ENCODE measurements at places on chromosomes 3 and 15. TPM values are rescaled to one million over a fixed set of nuclear protein-coding genes. Genes with fewer than 3 reads are reported as not detected.

- no peaks in the 10 kb centered on the region for H3K27me3 ChIP-seq
- DNase-seq: no peak
- peaks cover 5% of the 10 kb centered on the region for H3K4me1 ChIP-seq
- H3K36me3 ChIP-seq: no peaks in the 10 kb centered on the region
- H3K4me3 ChIP-seq: no peak overlapping the region
Measured at GRCh38 chr3:16373341-16373946, 108.4 kb downstream of the OXNAD1 start.

GRCh38 chr3:25692341-25692740 lies 27.6 kb upstream of the TOP2B start:
- no peaks in the 10 kb centered on the region for H3K36me3 ChIP-seq
- H3K27me3 ChIP-seq: no peaks in the 10 kb centered on the region
- H3K27ac ChIP-seq: no peak overlapping the region

DNA sequence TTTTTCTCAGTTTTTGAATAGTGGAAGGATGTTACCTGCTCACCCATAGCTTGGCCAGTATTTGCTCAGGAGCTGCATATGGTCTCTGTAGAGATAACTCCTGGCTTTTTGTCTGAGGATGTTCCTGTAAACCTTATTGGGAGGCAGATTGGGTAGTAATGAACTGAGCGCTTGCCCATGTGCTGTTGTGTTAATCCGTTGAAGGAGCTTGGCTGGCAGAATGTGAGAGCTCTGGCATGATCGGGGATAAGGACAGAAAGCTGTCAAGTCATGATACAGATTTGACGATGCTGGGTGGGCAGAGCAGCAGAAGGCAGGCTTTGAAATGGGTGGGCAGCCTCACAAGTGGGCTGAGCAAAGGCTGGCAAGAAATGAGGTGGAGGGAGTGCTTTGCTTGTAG lies 27.4 kb downstream of the SH3GL3 start:
- H3K27me3 ChIP-seq: no peaks in the 10 kb centered on the region
- DNase-seq: no peak
- H3K27ac ChIP-seq: no peak overlapping the region
- H3K36me3 ChIP-seq: no peaks in the 10 kb centered on the region

DNA sequence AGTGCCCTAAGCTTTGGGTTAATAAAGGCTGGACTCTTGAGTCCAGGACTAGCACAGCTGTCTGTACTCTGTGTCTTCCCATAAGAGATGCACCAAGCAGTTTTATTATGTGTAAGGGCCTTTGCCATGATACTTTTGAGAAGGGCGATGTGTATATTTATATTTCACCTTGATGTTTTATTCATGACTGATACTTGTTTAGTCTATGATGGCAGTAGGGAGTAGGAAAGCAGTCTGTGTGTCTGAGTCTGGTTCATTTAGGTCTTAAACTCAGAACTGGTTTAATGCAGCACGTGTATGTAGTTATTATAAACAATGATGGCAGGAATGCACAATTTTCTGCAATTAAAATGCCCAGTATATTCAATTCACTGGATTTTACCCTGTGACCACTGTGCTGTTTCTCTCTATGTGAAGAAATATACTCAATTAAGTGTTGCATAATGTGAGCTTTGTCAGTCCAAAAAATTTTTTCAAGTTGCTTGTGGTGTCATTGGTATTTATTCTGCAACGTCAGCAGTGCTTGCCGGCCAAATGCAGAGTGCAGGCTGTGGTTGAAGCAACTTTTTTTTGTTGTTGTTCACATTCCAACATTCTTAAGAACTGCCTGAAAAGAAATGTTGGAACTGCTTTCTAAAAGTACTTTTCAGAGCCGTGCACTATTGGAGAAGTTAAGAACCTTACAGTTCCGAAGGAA lies 423.7 kb upstream of the SEMA6D start:
- no peak for DNase-seq
- H3K36me3 ChIP-seq: no peaks in the 10 kb centered on the region
- no peak overlapping the region for H3K27ac ChIP-seq
- no peaks in the 10 kb centered on the region for H3K4me1 ChIP-seq
- H3K4me3 ChIP-seq: no peak overlapping the region

GRCh38 chr15:73357999-73358665 lies 10.6 kb downstream of the HCN4 start:
- H3K4me1 ChIP-seq: no peaks in the 10 kb centered on the region
- no peak overlapping the region for H3K4me3 ChIP-seq
- peaks cover 87% of the 10 kb centered on the region for H3K27me3 ChIP-seq
- no peaks in the 10 kb centered on the region for H3K36me3 ChIP-seq
- DNase-seq: no peak

- H3K27me3 ChIP-seq: no peaks in the 10 kb centered on the region
- no peak overlapping the region for H3K4me3 ChIP-seq
- DNase-seq: no peak
- H3K36me3 ChIP-seq: peaks cover 12% of the 10 kb centered on the region
- no peak overlapping the region for H3K27ac ChIP-seq
Measured at GRCh38 chr3:41219424-41219823, 20.1 kb downstream of the CTNNB1 start.

DNA sequence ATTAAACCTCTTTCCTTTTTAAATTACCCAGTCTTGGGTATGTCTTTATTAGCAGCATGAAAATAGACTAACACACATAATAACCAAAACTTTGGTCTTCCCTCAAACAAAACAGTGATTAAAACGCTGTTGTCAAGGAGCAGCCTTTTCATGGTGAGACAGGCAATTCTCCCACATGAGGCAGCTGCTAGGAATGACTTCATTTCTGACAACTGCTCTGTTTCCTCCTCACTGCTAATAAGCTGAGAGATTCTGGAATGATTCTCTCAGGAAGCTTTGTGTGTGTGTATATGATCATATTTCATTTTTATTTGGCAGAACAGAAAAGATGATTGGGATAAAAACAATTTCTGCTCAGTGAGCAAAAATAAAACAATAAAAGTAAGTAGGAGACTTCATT lies 580.6 kb upstream of the ADAMTS9 start:
- no peaks in the 10 kb centered on the region for H3K4me1 ChIP-seq
- H3K36me3 ChIP-seq: no peaks in the 10 kb centered on the region
- no peak overlapping the region for H3K27ac ChIP-seq
- no peak for DNase-seq
- H3K27me3 ChIP-seq: no peaks in the 10 kb centered on the region
- no peak overlapping the region for H3K4me3 ChIP-seq

GRCh38 chr15:45091576-45091975 lies 22.4 kb downstream of the DUOX2 start:
- peaks cover 3% of the 10 kb centered on the region for H3K27me3 ChIP-seq
- H3K4me3 ChIP-seq: no peak overlapping the region
- no peaks in the 10 kb centered on the region for H3K4me1 ChIP-seq
- H3K36me3 ChIP-seq: no peaks in the 10 kb centered on the region
- no peak for DNase-seq
- H3K27ac ChIP-seq: no peak overlapping the region

GRCh38 chr3:146067048-146067447 lies 93.9 kb downstream of the PLOD2 start:
- no peak overlapping the region for H3K4me3 ChIP-seq
- H3K27me3 ChIP-seq: no peaks in the 10 kb centered on the region
- DNase-seq: no peak
- H3K36me3 ChIP-seq: no peaks in the 10 kb centered on the region

GRCh38 chr3:143101792-143102381 lies 17.7 kb upstream of the CHST2 start:
- no peak overlapping the region for H3K4me3 ChIP-seq
- peaks cover 13% of the 10 kb centered on the region for H3K27me3 ChIP-seq
- H3K27ac ChIP-seq: no peak overlapping the region
- no peaks in the 10 kb centered on the region for H3K4me1 ChIP-seq
- no peaks in the 10 kb centered on the region for H3K36me3 ChIP-seq

GRCh38 chr3:122911901-122912300 lies 115.7 kb downstream of the SEMA5B start:
- H3K36me3 ChIP-seq: no peaks in the 10 kb centered on the region
- no peak for DNase-seq
- H3K4me1 ChIP-seq: no peaks in the 10 kb centered on the region
- H3K4me3 ChIP-seq: no peak overlapping the region
- no peak overlapping the region for H3K27ac ChIP-seq

GRCh38 chr3:18681818-18682345 lies 256.7 kb upstream of the SATB1 start:
- peaks cover 14% of the 10 kb centered on the region for H3K4me1 ChIP-seq
- H3K27me3 ChIP-seq: no peaks in the 10 kb centered on the region
- no peak for DNase-seq

GRCh38 chr3:42701371-42702065 lies 1.1 kb downstream of the HHATL start:
- no peak overlapping the region for H3K27ac ChIP-seq
- H3K36me3 ChIP-seq: no peaks in the 10 kb centered on the region
- H3K27me3 ChIP-seq: peaks cover 24% of the 10 kb centered on the region

DNA sequence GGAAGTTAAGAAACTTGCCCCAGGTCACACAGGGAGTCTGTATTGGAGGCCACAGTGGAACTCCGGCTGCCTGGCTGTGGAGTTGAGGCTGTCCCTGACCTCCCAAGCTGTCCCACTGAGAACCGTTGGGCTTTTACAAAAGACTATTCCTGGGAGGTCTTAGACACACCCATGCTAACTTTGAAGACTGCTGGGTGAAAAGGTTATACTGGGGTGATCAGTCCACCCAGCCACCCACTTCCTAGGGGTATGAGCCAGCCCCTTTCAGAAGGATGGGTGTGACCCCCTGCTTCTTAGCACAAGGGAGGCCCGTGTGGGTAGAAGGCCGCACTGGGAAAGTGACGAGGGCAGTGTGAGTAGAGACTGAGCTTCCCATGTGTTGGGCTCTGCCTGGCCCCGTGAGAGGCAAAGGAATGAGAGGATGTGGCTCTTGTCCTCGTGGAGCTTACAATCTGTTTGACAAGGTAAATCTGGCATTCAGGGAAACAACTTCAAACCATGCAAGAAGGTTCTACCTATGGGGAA lies 19.0 kb downstream of the MRAS start:
- no peaks in the 10 kb centered on the region for H3K27me3 ChIP-seq
- no peak overlapping the region for H3K27ac ChIP-seq
- no peaks in the 10 kb centered on the region for H3K36me3 ChIP-seq
- H3K4me1 ChIP-seq: no peaks in the 10 kb centered on the region
- no peak overlapping the region for H3K4me3 ChIP-seq

GRCh38 chr15:75943246-75943645 lies 39.6 kb downstream of the FBXO22 start:
- H3K4me3 ChIP-seq: no peak overlapping the region
- no peak for DNase-seq
- H3K4me1 ChIP-seq: no peaks in the 10 kb centered on the region
- no peak overlapping the region for H3K27ac ChIP-seq
- H3K36me3 ChIP-seq: no peaks in the 10 kb centered on the region

- DNase-seq: no peak
- no peaks in the 10 kb centered on the region for H3K36me3 ChIP-seq
- H3K27me3 ChIP-seq: no peaks in the 10 kb centered on the region
- H3K4me1 ChIP-seq: no peaks in the 10 kb centered on the region
- no peak overlapping the region for H3K4me3 ChIP-seq
Measured at GRCh38 chr3:47536967-47537366, 23.5 kb upstream of the ELP6 start.

- H3K27ac ChIP-seq: no peak overlapping the region
- no peaks in the 10 kb centered on the region for H3K4me1 ChIP-seq
- H3K36me3 ChIP-seq: no peaks in the 10 kb centered on the region
- H3K27me3 ChIP-seq: no peaks in the 10 kb centered on the region
Measured at GRCh38 chr15:39672666-39673065, 91.8 kb downstream of the THBS1 start.

- DNase-seq: no peak
- no peak overlapping the region for H3K27ac ChIP-seq
- H3K4me3 ChIP-seq: no peak overlapping the region
- no peaks in the 10 kb centered on the region for H3K4me1 ChIP-seq
- H3K36me3 ChIP-seq: no peaks in the 10 kb centered on the region
- H3K27me3 ChIP-seq: no peaks in the 10 kb centered on the region
Measured at GRCh38 chr15:48221885-48222284, 15.8 kb downstream of the SLC12A1 start.

- no peaks in the 10 kb centered on the region for H3K4me1 ChIP-seq
- DNase-seq: no peak
- no peaks in the 10 kb centered on the region for H3K27me3 ChIP-seq
- H3K27ac ChIP-seq: no peak overlapping the region
Measured at GRCh38 chr3:170301405-170301804, 56.1 kb upstream of the SKIL start.

- no peak overlapping the region for H3K27ac ChIP-seq
- no peak for DNase-seq
- no peak overlapping the region for H3K4me3 ChIP-seq
- no peaks in the 10 kb centered on the region for H3K27me3 ChIP-seq
- no peaks in the 10 kb centered on the region for H3K4me1 ChIP-seq
- H3K36me3 ChIP-seq: no peaks in the 10 kb centered on the region
Measured at GRCh38 chr15:100309109-100310040, 32.4 kb downstream of the ADAMTS17 start.

DNA sequence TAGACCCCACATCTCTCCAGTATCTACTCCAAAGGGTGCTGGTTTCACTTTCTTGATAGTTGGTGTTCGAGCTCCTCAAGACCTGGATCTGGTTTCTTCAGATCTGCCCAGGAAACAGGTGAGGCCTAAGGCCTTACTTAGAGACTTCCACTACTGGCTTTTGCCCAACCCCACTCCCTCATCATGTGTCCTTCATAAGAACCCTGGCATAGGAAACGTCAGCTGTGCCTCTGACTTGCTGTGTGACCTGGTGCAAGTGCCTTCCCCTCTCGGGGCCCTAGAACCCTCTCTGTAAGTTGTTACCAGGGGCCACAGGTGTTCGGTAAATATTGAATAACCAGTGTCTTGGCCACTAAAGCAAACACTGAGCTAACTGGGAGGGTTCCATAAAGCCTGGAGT lies 3.9 kb downstream of the OXTR start:
- H3K4me1 ChIP-seq: peaks cover 9% of the 10 kb centered on the region
- H3K27ac ChIP-seq: no peak overlapping the region
- H3K36me3 ChIP-seq: no peaks in the 10 kb centered on the region
- H3K27me3 ChIP-seq: no peaks in the 10 kb centered on the region
- H3K4me3 ChIP-seq: no peak overlapping the region
- DNase-seq: no peak

DNA sequence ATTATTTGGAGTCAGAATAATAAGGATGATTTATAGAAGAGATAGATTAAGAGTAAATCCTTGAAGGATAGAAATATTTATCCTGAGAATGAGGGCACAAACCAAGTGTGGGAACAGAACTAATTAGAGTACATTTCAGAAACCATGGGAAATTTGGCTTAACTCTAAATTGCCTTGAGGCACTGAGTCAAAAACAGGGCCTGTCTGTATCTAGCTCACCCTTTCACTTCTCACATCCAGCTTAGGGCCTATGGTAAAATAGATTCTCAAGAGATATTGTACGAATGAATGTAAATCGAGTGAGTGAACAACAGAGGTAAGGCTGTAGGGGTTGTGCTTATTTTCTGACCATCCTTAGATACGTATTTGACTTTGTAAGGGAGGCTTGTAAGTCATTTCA lies 586.1 kb upstream of the DPPA4 start:
- no peak for DNase-seq
- no peaks in the 10 kb centered on the region for H3K27me3 ChIP-seq
- no peak overlapping the region for H3K27ac ChIP-seq
- no peak overlapping the region for H3K4me3 ChIP-seq

- H3K4me3 ChIP-seq: no peak overlapping the region
- DNase-seq: no peak
- H3K36me3 ChIP-seq: no peaks in the 10 kb centered on the region
- H3K4me1 ChIP-seq: no peaks in the 10 kb centered on the region
- no peak overlapping the region for H3K27ac ChIP-seq
- no peaks in the 10 kb centered on the region for H3K27me3 ChIP-seq
Measured at GRCh38 chr3:177921153-177921552, 615.1 kb upstream of the KCNMB2 start.

- no peak overlapping the region for H3K4me3 ChIP-seq
- peaks cover 80% of the 10 kb centered on the region for H3K27me3 ChIP-seq
- H3K4me1 ChIP-seq: no peaks in the 10 kb centered on the region
Measured at GRCh38 chr3:53744351-53744750, 101.9 kb downstream of the CHDH start.

HDGFL3 gene
- total RNA-seq: 10.1 TPM

ZNF774 gene
- 6.2 TPM for total RNA-seq

CD96 gene
- 0.20 TPM for total RNA-seq

CLCN2 gene
- 27.1 TPM for total RNA-seq

SYNPR gene
- total RNA-seq: not detected

RLBP1 gene
- not detected for total RNA-seq
